ENCODE measurements at places on chromosomes 7 and 10.

- no peak for DNase-seq
Measured at GRCh38 chr10:124206616-124207015, 113.2 kb upstream of the CHST15 start.

DNA sequence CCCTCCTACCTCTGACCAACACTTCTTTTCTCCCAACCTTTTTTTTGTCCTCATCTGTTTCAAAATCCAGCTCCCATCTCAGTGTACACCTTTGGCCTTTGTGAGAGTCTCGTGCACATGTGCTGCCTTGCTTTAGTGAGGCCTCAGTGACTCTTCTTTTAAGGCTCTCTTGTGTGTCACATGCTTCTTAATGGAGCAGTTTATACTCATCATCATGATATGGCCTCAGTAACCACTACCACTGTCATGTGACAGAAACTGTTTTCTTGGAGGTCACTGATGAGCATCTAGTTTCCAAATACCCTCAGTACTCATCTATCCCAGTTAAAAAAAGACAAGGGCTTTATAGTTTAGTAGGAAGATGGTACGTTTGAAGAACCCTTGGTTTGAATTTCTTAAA is 8.1 kb upstream of the ARHGAP22 start:
- DNase-seq, result no peak

- DNase-seq, result no peak
Measured at GRCh38 chr7:147579148-147579547, 1011.4 kb upstream of the C7orf33 start.

DNA sequence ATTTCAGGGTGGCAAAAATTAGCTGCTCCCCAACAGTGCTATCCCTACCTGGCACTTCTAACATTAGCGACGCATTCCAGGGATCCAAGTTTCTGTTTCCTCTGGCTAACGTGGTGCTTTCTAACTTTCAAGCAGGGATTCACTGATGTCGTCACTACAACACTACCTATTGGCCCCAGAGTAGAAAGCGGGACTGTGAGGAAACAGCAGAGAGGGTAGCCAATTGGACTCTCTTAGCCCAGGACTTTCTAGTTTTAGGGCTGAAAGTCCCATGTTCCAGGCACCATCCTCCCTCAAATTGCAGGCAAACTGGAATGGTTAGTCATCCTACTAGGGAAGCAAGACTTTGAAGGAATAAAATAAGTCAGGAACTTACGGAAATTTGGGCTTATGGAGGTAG is 89.3 kb upstream of the AGK start:
- no peak for DNase-seq

DNA sequence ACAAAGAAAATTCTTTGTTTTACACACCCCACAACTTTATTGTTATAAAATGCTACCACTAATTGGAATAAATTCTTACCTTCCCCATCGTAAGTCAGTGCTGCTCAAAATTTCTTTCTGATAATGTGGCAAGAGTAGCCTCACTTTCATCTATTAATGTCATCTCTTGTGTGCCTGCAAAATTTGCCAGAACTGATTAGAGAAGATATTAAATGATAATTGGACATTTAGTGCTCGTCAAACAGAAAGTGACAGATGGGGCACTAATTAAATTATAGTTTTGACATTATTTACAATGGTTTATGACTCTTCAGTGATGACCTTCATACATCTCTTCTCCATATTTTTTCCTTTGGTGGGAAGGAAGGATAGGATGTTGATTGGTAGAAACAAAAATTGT is 690.9 kb downstream of the NXPH1 start:
- DNase-seq, result no peak

GRCh38 chr7:158284121-158284520 is 303.5 kb downstream of the PTPRN2 start:
- no peak for DNase-seq

DNA sequence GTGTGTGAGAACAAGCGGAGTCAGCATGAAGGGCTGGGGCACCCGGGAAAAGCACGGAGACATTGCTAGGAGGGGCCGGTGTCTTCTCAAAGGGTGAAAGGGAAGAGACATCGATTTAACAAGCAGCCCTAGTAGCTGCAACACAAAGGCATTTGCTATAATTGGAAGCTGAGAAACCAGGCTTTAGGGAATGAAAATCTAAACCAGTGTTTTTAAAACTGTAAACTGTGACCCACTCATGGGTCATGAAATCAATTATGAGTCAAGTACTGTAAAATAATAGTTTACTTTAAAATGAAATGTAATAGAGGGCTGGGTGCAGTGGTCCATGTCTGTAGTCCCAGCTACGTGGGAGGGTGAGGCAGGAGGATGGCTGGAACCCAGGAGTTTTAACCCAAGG is 128.7 kb upstream of the RHEB start:
- no peak for DNase-seq

- DNase-seq, result no peak
Measured at GRCh38 chr10:1202343-1202742, 146.2 kb downstream of the WDR37 start.

DNA sequence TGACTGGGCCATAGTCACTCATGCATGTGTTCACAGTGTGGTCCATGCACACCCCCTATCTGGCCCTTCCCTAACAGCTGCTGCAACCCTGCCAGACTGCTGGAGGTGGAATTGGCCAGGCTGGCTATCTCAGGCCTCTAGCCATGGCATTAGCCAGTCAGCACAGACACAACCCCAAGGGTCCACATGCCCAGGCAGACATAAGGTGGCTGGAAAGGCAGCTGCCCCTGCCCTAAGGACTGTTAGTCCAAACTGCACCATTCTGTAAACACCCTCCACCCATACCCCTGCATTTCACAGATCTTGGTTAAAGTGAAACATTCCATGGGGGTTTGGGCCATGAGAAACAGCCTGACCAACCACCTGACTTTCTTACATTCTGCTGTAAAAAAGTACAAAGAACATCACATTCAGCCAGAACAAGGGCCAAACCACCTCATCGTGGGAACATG is 137.4 kb upstream of the KCNMA1 start:
- DNase-seq, result no peak

- DNase-seq, result no peak
Measured at GRCh38 chr10:3882855-3883254, 97.8 kb upstream of the KLF6 start.

Data from stimulated activated naive CD4-positive, alpha-beta T cell treated with Interleukin-2 at 50 U/mL for 16 hours (primary cell).